ENCODE measurements at places on chromosomes 13 and 19. TPM values are rescaled to one million over a fixed set of nuclear protein-coding genes. Genes with fewer than 3 reads are reported as not detected.

GRCh38 chr13:74278901-74279300 lies 144.7 kb upstream of the KLF12 start:
- no peak for DNase-seq

- no peak for DNase-seq
These were observed 9.7 kb upstream of the PTBP1 start for GRCh38 chr19:787536-787935.

- DNase-seq, result no peak
These were observed 31.4 kb downstream of the PHF11 start for GRCh38 chr13:49527123-49527522.

VRK3 gene
- 109 TPM for total RNA-seq

GRCh38 chr19:16005925-16006324 lies 57.1 kb downstream of the OR10H4 start:
- no peak for DNase-seq

GRCh38 chr13:79405831-79406596 lies at the start of gene RBM26:
Gene RBM26 (minus strand): TSS chr13:79406255. CDS start chr13:79405774, 481 bp downstream.
- DNase-seq, result peak; percentile 94

- no peak for DNase-seq
These were observed 71.5 kb downstream of the ARHGAP35 start for GRCh38 chr19:46932346-46932745.

DNA sequence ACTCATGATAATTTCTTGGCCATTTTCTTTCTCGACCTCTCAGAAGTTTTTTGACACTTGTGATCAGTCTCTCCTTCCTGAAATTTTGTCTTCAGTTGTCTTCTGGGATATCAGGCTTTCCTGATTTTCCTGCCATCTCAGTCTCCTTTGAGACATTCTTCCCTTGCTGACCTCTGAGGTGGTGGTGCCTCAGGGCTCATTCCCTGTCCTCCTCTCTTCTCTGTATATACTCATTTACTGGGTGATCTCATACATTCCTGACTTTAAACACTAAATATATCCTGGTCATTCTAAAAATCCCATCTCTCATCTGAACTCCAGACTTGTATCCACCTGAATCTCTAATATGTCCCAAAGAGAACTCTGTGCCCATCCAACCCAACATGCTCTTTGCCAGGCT lies 31.3 kb upstream of the STARD13 start:
- no peak for DNase-seq

DNA sequence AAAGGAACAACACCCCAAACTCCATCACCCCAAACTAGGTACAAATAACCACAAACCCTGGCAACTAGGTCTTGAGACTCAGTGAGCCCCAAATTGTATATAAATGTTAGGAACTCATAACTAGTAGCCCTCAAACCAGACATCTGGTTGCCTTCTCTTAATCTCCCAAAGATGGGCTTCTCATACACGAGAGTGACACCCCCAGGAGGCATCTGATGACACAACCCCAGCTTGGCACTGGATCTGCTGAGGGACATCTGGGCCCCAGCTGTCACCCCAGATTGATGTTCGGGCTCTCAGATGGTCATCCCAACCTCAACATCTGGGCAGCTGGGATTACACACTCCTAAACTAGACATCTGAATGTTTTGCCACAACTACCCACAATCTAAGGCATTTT lies 14.8 kb downstream of the RABAC1 start:
- DNase-seq, result no peak

GRCh38 chr13:29589234-29589633 lies 6.3 kb downstream of the SLC7A1 start:
- DNase-seq, result no peak

METTL21C gene
- not detected for total RNA-seq

- DNase-seq, result no peak
These were observed 1633.5 kb downstream of the SLITRK1 start for GRCh38 chr13:82248762-82249161.

DNA sequence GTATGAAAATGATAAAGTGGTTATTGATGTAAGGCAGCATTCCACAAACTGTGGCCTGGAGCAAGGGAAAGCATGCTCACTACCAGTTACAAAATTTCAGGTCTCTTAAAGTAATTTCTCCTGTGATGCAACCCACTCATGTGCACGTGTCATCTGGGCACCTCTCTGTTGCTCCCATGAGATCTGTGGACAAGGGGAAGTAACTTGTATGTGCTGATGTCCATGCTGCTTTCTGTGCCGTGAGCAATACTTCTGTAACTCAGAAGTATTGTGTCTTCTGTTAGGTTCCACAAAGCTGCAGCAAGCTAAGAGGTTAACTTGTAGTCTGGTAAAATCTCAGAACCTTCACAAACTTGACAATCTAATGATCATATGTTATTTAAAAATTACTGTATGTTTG lies 930.0 kb upstream of the SLITRK6 start:
- no peak for DNase-seq

- no peak for DNase-seq
These were observed 2.3 kb upstream of the HAS1 start for GRCh38 chr19:51726049-51726448.

DNA sequence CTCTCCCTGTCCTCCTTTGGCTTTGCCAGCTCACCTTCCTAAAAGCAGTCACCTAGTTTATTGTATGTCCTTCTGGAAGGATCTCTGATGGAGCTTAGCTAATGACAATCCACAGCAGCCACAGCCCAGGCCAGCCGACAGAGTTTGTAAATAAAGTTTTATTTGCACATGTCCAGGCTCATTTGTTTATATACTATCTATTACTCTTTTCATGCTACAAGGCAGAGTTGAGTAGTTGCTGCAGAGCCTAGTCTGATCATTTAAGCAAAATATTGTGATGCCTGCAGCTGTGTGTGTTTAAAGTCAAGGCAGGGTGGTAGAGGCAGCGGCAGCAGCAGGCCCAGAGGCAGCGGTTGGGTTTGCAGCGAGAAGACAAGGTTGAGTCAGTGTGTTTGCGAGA lies 32.6 kb downstream of the NKPD1 start:
- no peak for DNase-seq

- no peak for DNase-seq
These were observed 8.8 kb upstream of the SULT2B1 start for GRCh38 chr19:48543121-48543710.

JUNB gene
- 106 TPM for total RNA-seq
